ENCODE measurements at places on chromosomes 7 and 10.

- DNase-seq = no peak
Measured at GRCh38 chr7:36663481-36663880, 60.8 kb downstream of the AOAH start.

DNA sequence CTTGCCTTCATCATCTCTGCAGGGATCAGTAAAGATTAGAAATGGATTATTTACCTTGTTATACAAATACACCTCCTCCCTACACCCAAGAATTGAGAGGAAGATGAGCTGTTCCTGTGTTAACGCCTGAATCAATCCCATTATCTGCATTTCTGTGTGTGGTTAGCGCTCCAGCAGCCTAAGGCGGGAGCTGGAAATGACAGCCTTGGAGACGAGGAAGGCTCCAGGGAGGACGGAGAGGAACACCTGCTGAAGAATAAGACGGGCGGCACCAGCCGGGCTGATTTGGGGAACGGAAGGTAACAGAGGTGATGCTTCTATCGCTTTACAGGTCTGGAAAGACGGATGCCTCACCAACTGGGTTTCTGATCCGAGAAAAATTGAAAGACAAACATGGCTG is 34.2 kb upstream of the DDC start:
- no peak for DNase-seq

GRCh38 chr10:66792441-66792840 is 133.4 kb upstream of the LRRTM3 start:
- DNase-seq = no peak

- DNase-seq = no peak
Measured at GRCh38 chr7:17471325-17471724, 172.9 kb downstream of the AHR start.

DNA sequence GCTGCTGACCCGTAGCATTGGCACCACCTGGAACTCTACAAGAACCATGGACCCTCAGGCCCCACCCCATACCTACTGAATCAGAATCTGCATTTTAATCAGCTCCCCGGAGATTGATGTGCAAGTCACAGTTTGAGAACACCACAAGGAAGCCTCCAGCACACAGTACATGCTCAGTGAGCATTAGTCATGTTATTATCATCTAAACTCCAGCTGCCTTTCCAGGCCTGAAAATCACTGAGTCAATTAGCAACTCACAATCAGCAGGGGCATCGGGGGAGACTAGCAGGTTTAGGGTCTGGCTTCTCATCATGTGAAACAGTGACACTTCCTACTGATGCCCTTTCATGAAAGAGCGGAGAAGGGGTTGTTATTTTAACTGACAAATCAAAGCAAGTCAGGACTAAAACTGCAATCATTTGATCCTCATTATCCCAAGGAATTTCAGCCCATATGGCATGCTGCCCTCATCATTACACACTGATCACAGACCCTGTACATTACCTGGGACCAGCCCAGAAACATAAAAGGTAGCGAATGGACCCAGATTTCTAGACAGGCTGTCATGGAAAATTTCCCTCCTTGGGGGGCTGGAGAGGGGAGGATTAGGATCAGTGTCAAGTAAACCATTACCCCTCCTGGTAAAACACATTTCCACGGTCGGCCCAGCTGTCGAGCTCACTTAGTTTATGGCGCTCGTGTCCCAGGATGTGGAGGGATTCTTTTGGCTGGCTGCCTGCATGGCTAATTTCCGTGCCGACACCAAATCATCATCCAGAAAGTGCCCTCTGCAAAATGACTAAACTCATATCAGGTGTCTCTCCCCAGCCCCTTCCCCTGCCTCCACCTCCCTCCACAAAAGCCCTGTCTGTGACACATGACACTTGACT is 122.8 kb downstream of the PRLHR start:
- DNase-seq = no peak

GRCh38 chr10:824497-824896 is 107.0 kb downstream of the LARP4B start:
- DNase-seq = no peak

DNA sequence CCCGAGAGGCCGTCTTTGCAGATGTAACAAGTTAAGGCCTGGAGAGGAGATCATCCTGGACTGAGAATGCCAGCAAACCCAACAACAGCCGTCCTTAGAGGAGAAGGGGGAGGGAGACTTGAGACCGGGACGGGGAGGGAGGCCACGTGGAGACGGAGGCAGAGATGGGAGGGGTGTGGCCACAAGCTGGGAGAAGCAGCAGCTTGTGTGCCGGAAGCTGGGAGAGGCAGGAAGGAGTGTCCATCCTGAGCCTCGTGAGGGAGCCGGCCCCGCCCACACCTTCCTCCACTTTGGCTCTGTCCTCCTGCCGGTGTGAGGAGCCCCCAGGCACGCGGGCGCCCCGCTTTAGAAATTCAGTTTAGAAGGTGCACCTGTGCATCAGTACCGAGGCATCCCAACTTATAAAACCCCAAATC is 95.7 kb downstream of the DNAJB6 start:
- DNase-seq = no peak

- DNase-seq = no peak
Measured at GRCh38 chr10:128959746-128960145, 507.3 kb upstream of the MGMT start.

DNA sequence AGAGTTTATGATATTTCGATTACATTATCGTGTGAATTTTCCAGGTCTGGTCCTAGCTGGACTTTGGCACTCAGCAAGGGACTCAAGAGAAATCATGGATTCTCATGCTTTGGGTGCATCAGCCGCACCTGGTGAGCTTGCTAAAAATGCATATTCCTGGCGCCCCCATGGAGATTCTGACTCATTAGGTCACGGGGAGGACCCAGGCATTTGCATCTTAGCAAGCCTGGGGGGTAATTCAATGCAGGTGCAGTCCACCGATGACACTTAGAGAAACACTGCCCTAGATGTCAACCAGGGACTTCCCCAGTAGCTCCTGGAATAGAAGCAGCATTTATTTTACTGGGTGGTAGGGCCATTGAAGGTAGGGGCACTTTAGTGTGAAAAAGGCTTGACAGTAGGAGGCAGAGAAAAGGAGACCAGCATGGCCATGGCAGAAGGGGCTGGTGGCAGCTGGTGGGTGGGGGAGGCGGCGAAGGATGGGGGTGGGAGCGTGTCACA is 29.9 kb upstream of the PDCD4 start:
- no peak for DNase-seq

DNA sequence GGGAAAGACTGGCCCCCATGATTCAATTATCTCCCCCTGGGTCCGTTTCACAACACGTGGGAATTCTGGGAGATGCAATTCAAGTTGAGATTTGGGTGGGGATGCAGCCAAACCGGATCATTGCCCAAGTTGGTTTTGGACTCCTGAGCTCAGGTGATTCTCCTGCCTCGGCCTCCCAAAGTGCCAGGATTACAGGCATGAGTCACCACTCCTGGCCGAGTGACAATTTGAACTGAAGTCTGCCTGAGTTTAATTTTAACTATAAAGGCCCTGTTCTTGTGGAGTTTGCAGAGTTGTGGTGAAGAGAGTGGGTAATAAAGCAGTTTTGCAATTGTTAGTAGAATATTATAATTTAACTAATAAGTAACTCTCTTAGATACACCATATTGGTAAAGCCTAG is 78.3 kb downstream of the GALNT17 start:
- no peak for DNase-seq

- DNase-seq = no peak
Measured at GRCh38 chr10:85936161-85936560, 430.4 kb downstream of the GRID1 start.

DNA sequence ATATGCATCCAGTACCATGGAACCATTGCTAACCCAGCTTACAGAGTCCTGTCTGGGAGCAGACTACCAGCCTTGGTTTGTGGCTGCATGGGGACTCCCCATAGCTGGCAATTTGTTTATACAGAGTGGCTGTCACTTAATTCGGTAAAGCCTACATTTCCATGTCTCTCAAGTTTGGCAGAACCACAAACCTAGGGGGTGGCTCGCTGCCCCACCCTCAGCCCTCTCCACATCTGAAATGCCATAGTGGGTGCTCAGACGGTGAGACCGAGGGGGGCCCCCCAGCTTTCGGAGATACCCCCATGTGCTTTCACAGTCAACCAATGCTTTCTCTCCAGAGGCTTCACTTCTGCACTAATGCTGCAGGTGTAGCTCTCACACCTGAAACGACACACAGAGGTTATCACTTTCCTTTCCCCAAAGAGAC is 75.5 kb upstream of the KAT6B start:
- peak; percentile 14 for DNase-seq

GRCh38 chr10:84534168-84534567 is 205.8 kb downstream of the CCSER2 start:
- DNase-seq = no peak

- no peak for DNase-seq
Measured at GRCh38 chr10:60461688-60462087, 72.0 kb upstream of the ANK3 start.

DNA sequence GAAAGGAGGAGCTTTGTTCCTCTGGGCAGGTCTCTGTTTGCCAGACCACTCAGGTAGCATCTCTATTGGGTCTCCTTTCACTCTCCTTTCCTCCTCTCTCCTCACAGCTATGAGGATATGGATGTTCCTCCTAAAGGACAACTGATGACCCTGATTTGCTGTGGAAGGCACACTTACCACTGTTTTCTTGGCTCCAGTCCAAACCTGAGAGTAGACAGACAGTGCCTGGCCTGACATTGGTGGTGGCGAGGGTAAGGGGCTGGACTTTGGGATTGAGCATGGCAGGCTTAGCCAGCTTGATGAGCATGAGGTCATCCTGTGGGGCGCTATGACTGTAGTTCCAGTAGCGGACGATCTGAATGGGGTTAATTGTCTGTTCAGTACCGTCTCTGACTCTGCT is 3.6 kb downstream of the PRSS37 start:
- DNase-seq = no peak

DNA sequence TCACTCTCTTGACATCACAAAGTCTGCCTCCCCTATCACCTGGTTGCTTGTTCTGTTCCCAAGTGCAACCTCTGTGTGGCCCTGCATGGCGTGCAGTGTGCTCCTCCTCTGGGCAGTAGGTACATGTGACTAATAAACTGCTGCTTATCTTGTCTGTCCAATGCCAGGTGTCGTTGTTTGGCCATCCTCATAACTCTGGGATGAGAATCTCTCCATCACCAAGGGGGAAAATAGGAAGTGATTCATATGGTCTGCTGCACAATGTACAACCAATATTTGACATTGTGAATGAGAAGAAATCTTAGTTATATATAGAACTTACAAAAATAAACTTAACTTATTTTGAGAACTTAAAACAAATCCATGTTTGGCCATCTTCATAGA is 135.2 kb downstream of the INHBA start:
- DNase-seq = no peak

DNA sequence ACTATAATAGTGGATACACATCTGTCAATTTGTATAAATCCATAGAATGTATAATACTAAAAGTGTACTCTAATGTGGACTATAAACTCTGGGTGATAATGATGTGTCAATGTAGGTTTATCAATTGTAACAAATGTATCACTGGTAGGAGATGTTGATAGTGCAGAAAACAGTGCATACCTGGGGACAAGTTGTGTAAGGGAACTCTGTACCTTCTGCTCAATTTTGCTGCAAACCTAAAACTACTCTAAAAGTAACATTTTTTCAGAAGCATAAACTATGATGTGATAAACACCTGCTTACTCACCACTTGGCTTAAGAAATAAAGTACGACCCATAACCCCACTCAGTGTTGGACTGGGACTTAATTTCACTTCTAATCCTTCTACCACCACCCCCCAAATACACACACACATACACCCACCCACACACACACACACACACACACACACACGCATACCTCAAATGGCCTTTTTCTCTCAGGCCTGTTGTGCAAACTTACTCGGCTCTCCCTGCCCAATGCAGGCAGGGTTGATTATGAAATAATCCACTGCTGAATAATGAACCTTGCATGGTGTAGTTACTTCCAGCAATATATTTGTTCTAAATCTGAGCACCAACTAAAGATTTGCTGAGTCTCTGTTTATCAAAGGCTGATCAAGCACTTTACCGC is 154.1 kb upstream of the KMT2E start:
- DNase-seq = no peak

GRCh38 chr10:509361-510102 is 179.9 kb downstream of the DIP2C start:
- no peak for DNase-seq

DNA sequence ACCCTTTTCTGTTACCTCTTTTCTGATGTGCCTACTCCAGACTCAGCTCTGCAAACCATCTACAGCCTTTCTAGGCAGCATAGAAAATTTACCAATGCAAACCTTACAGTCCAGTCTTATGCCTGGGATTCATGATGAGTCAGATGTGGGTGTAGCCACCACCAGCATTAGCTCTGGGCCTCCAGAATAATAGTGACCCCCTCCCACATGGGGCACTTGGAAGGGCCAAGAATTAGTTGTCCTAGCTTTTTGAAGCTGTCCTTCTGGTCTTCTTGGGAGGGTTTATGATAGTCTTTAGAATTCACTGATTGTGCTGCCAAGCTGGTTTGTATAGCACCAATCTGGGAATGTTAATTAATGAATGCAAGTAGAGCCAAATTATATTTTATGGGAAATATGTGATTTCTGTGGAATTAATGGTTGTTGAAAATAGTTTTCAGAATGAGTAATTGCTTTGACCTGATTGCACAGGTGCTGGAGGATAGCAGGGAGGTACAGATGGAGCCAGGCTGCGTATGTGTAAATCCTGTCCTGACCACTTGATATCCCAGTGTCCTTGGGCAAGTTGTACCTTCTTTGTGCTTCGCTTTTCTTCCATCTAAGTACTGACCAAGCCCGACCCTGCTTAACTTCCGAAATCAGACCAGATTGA is 94.8 kb downstream of the CPED1 start:
- no peak for DNase-seq

DNA sequence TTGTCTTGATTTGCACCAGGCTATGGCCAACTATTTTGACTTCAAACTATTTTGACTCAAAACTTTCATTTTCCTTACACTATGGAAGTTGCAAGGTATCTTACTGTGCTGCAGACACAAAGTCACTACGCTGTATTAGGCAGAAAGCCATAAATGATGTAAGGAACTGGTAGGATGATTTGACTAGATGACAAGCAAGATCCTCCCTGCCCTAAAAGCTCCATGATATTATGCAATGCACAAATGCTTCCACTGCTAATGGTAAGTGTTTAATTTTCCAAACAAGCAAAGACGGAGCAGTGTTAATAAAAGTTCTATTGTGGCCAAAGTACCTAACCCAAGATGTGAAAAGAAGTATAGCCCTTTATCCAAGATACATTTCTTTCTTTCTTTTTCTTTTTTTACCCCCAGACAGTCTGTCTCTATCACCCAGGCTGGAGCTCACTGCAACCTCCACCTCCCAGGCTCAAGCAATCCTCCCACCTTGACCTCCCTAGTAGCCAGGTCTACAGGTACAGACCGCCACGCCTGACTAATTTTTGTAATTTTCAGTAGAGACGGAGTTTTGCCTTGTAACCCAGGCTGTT is 98.2 kb downstream of the ANK3 start:
- DNase-seq = no peak

- DNase-seq = no peak
Measured at GRCh38 chr7:37768611-37769010, 79.8 kb upstream of the NME8 start.

GRCh38 chr7:106071356-106071998 is 40.6 kb downstream of the SYPL1 start:
- DNase-seq = peak; percentile 65
